ENCODE measurements at places on chromosomes 11 and 22.

DNA sequence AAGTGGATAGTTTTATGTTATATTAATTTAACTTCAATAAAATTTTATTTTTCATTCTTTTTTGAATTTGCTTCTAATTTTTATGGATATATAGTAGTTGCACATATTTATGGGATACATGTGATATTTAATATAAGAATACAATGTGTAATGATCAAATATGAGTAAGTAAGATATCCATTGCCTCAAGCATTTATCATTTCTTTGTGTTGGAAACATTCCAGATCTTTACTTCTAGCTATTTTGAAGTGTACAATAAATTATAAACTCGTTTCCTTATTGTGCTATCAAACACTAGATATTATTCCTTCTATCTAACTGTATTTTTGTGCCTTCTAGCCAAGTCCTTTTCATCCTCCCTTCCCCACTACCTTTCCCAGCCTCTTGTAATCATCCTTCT is 17.0 kb downstream of the EXPH5 start:
- no peak for DNase-seq

GRCh38 chr11:108338750-108339149 is 115.9 kb downstream of the ATM start:
- no peak for DNase-seq

- DNase-seq, result no peak
These were observed 527 bp upstream of the SAC3D1 start for GRCh38 chr11:65040520-65040846.

- DNase-seq, result no peak
These were observed 48.7 kb upstream of the TEAD1 start for GRCh38 chr11:12625438-12626071.

- DNase-seq, result peak; percentile 59
These were observed 31.6 kb upstream of the JAM3 start for GRCh38 chr11:134037046-134037908.

- DNase-seq, result no peak
These were observed 284.3 kb upstream of the ISX start for GRCh38 chr22:34781681-34782080.

- no peak for DNase-seq
These were observed 493.9 kb upstream of the B3GAT1 start for GRCh38 chr11:134905928-134906327.

DNA sequence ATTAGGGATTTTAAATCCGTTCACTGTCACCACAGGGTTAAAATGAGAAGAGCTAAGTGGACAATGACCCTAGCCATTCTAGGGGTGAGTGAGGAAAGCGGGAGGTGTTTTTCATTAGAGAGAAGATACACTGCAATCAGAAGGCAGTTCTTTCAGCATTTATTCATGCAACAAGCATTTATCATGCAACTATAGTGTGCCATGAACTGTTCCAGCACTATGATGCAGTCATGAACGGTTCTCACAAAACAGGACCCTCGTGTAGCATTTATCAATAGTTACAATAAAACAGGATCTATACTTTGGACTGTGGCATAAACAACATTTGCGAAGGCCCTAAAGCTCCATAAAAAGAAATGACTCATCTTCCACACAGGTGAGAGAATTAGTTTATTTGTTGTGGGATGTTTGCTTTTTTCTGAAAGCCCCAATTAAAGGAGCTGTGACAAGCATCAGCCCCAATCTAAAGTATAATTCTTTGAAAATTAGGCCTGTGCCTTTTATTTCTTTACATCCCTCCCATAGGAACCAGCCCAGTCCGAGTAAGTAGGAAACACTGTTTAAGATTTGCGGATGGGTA is 51.5 kb downstream of the PAMR1 start:
- DNase-seq, result no peak

Measured in stimulated activated CD4-positive, alpha-beta T cell treated with anti-CD3 and anti-CD28 coated beads, Interleukin-4, amount 100 ng/mL, for 4 hours (primary cell).